ENCODE measurements at places on chromosomes 5 and 9.
A peak's percentile ranks its signal among the peaks of the same experiment; 100 is the strongest.

GRCh38 chr5:150605546-150605945 is 34.9 kb upstream of the SYNPO start:
- DNase-seq: no peak

- DNase-seq: no peak
Measured at GRCh38 chr5:56772767-56773166, 42.6 kb upstream of the MAP3K1 start.

DNA sequence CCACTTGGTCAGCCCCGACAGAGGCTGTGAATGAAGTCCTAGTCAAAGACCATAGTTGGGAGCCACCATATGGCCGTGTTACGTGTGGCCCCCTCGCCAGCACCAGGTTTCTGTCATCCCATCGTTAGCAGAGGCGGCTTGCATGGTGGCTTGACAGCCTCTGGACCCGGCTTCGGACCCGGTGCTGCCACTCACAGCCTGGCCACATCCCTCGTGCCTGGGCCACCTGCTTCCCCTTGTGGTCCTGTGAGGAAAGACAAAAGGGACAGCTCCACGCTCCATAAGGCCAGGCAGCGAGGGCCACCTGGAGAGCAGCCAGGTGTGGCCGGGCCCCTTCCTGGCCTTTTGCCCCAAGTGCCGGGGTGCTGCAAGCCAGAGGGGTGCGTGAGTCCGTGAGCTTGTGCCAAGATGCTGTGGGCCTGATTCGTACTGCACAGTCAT is 6.2 kb downstream of the NKD2 start:
- DNase-seq: no peak

- DNase-seq: peak; percentile 50
Measured at GRCh38 chr5:91219091-91219802, 163.9 kb downstream of the ARRDC3 start.

DNA sequence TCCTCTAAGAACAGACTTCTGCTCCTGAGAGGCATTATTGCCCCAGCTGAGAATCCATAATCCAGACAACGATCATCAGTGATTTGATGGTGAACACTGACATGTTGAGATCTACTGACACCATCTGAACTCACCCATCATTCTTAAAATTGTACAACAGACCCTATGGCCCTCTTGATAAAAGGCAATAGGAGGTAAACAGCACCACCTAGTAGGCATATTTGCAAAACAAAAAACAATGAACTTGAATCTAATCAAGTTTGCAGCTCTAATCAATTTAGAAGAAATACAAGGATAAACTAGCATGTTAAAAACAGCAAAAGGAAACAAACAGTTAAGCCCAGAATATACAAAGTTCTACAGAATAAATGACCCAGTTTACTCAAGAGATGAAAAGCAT is 89.6 kb downstream of the SFXN1 start:
- no peak for DNase-seq

- no peak for DNase-seq
Measured at GRCh38 chr9:79812099-79812498, 240.3 kb downstream of the TLE4 start.

DNA sequence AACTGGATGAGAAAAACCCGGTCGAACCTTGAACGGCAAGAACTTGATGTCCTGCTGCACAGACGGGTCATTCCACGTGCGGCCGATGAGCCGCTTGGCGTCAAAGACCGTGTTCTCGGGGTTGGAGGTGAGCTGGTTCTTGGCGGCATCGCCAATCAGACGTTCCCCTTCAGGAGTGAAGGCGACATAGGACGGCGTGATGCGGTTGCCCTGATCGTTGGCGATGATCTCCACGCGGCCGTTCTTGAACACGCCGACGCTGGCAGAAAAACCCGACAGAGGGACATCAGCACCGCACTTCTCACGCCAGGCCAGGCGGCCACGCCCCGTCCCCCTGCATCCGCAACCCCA is 519 bp downstream of the HSPA5 start:
- DNase-seq: no peak

GRCh38 chr5:86686046-86686445 is 68.3 kb downstream of the COX7C start:
- no peak for DNase-seq

DNA sequence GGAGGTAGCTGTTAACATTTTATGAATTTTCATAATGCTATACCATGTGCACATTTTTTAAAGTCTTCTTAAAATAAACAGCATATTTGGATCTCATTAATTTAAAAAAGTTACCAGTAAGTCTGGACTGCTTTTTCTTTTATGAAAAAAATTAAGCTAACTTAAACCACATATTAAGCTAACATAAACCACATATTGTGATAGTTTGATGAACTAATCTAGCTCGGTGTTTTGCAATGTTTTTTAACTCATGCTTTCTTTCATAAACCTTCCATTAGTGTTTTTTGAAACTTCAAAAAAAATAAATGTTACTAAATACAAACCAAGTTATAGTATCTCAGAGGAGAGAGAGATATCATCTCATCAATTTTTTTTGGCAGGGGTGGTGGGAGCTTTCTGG is 26.5 kb downstream of the POLK start:
- DNase-seq: no peak

DNA sequence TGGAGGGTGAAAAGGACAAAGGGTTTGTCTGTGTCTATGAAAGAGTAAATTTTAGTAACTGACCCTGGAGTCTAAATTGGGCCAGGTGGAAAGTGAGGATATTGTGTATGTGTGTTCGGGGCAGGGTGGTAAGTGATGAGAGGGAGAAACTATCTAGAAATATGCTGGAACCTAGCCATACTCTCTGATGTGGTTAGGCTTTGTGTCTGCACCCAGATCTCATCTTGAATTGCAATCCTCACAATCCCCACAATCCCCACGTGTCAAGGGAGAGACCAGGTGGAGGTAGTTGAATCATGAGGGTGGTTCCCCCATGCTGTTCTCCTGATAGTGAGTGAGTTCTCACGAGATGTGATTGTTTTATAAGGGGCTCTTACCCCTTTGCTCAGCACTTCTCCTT is 60.6 kb downstream of the COMMD10 start:
- DNase-seq: no peak

GRCh38 chr9:112338561-112338960 is 5.1 kb upstream of the PTBP3 start:
- peak; percentile 51 for DNase-seq

GRCh38 chr9:2879803-2880202 is 35.9 kb upstream of the PUM3 start:
- DNase-seq: no peak

GRCh38 chr9:96148634-96149532 is 153.1 kb downstream of the HSD17B3 start:
- no peak for DNase-seq

DNA sequence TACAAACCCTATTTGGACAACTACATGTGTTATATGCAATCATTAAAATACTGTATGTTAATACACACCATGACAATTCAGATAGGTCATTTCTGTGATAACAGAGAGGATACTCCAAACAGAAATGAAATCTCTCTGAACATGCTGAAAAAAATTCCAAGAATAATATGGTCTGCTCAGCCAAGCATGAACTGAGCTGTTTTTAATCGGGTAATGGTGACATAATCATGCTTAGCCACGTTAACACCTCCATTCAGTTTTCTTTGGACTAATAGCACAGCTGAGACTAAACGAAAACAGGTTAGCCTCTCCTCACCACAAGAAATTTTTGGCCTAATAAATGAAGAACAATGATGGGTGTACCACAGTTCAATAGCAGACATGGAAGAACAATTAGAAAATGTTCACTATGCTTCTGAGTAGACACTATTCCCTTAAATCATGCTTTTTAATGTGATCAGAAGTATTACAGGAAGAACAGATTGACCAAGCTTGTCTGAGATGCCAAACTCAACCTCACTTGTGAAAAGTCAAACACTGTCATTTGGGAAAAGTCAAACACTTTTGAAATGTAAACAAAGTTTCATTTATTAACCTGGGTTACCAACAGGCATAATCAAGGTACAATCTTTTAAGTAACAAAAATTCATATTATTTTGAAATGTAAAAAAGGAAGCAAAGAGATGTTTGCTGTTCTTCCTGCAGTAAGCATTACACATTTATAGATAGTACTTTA is 19.4 kb downstream of the RAB14 start:
- DNase-seq: no peak

- DNase-seq: no peak
Measured at GRCh38 chr9:136588663-136589464, 43.0 kb upstream of the NOTCH1 start.

DNA sequence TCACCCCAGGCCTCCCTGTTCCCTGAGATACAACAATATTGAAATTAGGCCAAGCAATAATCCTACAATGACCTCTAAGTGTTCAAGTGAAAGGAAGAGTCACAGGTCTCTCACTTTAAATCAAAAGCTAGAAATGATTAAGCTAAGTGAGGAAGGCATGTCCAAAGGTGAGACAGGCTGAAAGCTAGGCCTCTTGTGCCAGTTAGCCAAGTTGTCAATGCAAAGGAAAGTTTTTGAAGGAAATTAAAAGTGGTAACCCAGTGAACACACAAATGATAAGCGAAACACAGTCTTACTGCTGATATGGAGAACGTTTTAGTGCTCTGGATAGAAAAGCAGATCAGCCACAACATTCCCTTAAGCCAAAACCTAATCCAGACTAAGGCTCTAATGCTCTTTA is 39.8 kb downstream of the PTAR1 start:
- DNase-seq: no peak

DNA sequence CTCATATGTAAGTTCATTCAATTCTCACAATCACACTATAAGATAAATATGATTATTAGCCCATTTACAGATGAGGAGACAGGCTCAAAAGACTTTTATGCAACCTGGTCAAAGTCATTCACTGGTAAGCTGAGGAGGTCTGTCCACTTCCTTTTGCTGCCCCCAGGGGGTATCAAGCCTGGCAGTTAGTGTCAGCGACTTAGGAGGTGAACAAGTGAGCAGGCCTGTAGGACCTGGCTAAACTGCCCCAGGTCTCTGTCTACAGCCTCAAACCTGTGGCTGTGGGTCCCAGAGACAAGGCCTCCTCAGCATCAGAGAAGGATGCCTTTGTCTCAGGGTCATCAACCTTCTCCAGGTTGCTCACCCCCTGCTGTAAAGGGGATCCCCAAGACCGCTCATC is 10.4 kb downstream of the TGFBI start:
- no peak for DNase-seq

GRCh38 chr5:138947780-138948179 is 72.6 kb upstream of the LRRTM2 start:
- DNase-seq: no peak

- no peak for DNase-seq
Measured at GRCh38 chr5:147063943-147064342, 170.9 kb upstream of the STK32A start.

GRCh38 chr5:161847941-161848391 is at the start of gene GABRA1:
GABRA1 (plus strand) TSS chr5:161848120; CDS start chr5:161850811, 2,691 bp downstream.
- no peak for DNase-seq

DNA sequence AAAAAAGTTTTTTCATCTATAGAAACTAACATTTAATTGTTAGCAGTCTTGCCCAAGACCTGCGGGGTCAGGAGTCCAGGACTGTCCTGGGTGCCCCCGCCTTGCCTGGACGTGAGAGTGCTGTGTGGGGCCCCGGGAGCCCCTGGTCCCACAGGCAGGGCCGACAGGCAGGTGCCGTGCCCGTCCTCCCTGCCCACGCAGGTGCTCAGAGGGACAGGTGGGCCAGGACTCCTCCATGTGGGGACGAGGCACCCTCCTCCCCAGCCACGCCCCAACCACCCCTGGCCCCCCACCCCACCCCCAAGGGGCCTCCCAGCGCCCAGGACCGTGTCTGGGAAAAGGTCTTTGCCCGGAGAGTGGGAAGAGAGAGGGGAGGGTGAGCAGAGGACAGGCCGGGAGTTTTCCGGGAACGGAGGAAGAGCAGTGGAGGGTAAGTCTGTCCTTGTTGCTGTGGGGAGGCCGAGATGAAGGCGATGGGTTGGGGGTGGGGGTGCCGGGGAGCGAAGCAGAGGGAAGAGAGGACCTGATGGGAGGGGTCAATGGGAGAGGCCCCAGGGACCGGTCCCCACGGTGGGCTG is 2.7 kb upstream of the LCN12 start:
- DNase-seq: no peak

DNA sequence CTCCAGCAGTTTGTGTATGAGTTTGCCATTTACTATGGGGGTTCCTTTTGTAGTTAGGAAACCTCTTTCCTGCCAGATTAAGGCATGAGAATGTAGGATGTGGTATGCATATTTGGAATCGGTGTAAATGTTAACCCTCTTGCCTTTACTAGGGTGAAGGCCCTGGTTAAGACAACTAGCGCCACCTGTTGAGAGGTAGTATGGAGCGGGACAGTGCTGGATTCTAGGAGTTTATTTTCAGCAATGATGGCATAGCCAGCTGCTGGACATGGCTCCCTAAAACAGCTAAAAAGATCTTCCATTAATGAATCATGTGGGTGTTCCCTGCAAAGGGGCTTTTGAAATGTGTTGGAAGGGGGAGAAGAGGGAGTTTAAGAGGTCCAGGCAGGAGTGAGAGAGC is 30.7 kb upstream of the GPX3 start:
- DNase-seq: no peak

- DNase-seq: no peak
Measured at GRCh38 chr5:178123094-178123965, 7.5 kb upstream of the RMND5B start.

- DNase-seq: no peak
Measured at GRCh38 chr9:15612962-15613361, 60.1 kb downstream of the CCDC171 start.

GRCh38 chr9:105117234-105117633 is 127.2 kb upstream of the SLC44A1 start:
- DNase-seq: no peak

GRCh38 chr9:4760122-4760521 is 19.1 kb upstream of the AK3 start:
- DNase-seq: no peak

GRCh38 chr5:116157902-116158301 is 73.1 kb downstream of the COMMD10 start:
- DNase-seq: no peak

DNA sequence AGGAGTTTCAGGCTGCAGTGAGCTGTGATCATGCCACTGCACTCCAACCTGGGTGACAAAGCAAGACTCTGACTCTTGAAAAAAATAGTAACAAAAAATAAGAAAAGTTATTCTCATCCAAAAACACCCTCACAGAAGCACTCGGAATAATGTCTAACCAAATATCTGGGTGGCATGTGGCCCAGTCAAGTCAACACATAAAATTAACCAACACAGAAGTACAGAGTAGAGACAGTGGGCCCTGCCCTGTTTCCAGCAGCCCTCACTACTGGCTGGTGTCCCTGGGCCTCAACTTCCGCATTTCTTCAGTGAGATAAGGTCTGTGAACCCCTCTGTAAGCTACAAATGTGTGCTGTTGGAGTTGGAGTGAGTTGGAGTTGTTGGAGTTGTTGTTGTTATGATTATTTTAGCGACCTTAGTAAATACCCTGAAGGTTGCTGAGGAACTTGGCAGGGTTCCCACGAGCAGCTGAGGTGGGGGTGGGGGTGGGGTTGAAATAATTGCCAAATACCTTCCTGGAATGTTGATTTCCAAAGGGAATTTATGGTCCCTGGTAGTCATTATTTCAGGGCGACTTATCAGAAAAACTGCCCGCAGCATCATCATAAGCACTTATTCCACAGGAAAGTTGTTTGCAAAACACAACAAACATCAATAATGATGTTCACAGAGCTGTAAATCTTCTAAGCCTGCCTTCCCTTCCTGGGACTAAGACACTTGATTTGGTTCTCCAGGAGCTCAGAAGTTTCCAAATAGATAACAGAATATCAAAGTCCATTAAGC is 30.2 kb downstream of the C5orf15 start:
- no peak for DNase-seq

- DNase-seq: no peak
Measured at GRCh38 chr5:36200513-36200912, 41.2 kb downstream of the NADK2 start.
